ENCODE measurements at places on chromosomes 16 and 17.
A peak's percentile ranks its signal among the peaks of the same experiment; 100 is the strongest.

GRCh38 chr16:47574091-47575054 is 113.2 kb downstream of the PHKB start:
- DNase-seq = peak; percentile 22

DNA sequence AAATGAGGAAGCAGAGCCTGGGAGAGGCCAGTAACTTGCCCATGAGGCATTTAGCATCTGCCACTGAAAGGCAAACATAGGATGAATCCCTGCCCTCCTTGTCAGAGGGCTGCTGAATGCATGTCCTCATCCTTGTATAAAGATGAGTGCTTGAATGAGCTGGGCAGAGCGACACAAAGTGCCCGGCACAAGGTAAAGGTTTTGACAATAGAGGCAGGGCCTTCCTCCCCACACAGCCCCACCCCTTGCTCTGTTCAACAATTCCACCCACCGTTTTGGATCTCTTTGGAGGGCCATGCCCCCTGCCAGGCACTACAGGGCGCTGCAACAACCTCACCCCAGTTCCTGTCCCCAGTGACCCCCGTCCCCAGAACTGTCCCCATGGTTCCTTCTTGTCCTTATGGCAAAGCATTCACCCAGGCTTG is 1.4 kb upstream of the KRT19 start:
- DNase-seq = no peak

- peak; percentile 40 for DNase-seq
These were observed 685 bp upstream of the MPG start for GRCh38 chr16:77273-77806.

GRCh38 chr16:17454162-17454730 is 16.5 kb downstream of the XYLT1 start:
- DNase-seq = no peak

DNA sequence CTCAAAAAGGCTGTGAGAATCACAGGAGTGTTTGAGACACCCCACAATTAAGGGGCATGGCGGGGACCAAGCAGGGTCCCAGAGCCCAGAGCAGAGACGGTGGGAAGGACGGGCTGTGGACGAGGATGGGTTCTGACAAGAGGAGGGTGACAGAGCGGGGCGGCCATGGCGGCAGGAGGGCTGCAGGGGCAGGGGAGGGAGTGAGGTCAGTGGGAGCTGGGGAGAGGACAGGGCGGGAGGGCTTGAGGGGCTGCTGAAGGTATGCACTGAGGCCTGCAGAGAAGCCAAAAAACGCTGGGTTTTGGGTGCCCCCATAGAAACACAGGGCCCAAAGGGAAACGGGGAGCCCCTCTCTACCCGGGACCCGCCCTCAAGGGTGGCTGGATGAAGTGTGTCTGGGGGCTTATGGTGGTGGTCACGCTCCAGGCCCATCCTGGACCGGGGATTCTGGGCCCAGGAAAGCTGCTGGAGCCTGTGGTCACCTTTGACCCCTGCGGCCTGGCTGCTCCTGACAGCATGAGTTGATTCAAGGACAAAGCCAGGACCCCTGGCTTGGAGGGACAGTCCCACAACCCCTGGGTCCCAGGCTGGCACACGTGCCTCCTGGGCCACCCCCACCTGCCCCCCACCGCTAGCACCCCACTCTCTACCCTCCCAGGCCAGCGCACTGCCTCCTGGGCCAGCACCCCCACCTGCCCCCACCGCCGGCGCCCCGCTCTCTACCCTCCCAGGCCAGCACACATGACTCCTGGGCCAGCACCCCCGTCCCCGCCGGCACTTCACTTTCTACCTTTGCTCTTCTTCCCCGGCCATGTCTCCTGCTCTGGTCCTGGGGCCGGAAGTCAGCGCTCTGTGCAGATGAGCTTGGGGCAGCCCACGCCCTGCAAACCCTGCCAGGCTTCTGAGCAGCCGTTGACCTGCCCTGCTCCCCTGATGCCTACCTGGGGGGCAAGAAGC is 31.0 kb upstream of the ACSF3 start:
- DNase-seq = no peak

- DNase-seq = no peak
These were observed 6.3 kb upstream of the ZDHHC7 start for GRCh38 chr16:85017633-85018032.

GRCh38 chr16:68517606-68518166 is 21.4 kb upstream of the ZFP90 start:
- DNase-seq = peak; percentile 38

Data from CD14-positive monocyte (primary cell).